Central memory CD8-positive, alpha-beta T cell (primary cell): ENCODE measurements at places on chromosomes 1 and 21.

DNA sequence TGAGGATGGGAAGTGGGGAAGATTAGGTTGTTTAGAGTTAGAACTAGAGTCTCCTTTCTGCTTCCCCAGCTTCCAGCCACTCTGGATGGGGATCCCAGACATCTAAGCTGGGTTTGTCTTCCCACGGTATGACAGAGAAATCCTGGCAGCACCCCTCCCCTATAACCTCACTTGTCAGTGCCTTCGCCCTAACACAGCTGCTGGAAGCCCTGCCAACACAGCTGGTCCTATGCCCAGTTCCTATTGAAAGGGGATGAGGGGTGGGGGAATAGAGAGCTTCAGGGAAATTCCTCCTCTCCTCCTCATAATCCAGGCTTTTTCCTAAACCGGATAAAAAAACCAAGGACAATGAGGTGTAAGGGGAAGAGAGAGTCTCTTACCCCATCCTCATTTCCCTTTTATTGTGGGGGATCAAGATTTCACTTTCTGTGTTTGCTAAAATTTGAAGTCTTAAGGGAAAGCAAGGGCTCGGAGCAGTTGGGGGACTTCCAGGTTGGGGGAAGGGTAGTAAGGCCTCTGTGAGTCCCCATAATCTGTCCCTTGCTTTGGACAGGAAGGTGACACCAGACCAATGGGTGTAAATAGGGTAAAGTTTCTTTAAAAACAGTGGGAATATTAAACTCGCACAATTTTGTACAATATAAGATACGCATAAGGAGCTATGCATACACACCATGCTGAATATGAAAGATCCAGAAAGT, 590 bp downstream of the TMOD4 start:
- no peak for DNase-seq

DNA sequence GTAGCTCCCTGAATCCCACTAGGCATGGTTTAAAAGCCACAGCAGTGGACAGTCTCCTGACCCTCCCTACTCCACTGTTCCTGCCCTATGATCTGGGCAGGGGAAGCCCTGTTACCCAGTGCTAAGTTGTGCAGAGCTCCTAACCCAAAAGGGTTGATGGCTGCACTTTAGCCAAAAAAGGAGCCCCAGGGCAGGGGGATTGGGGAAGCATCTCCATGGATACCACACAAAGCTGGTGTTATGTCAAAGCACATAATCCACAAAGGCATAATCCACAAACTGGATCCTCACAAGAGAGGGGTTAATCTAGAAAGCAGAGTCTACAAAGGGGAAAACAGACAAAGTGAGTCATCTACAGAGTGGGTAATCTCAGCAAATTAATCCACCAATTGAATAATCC, 5.7 kb downstream of the RSPO1 start:
- DNase-seq: no peak

- no peak for DNase-seq
These were observed 42.0 kb downstream of the UBIAD1 start for GRCh38 chr1:11314959-11315358.

DNA sequence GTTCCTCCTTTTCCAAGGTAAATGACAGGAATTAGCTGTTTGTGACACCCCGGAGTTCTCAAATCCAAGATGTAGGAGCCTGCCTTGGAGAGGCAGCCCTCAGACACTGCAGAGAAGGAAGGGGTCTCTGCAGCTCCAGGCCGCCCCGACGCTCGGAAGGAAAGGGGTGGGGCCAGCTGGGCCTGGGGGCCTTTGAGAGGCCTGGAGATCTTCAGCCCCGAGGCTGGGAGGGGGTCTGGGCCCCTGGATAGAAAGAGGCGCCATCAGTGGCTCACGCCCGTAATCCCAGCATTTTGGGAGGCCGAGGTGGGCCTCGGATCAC, 1.1 kb upstream of the TNFRSF18 start:
- DNase-seq: no peak

- DNase-seq: no peak
These were observed 3.2 kb downstream of the DAP3 start for GRCh38 chr1:155691992-155692528.

DNA sequence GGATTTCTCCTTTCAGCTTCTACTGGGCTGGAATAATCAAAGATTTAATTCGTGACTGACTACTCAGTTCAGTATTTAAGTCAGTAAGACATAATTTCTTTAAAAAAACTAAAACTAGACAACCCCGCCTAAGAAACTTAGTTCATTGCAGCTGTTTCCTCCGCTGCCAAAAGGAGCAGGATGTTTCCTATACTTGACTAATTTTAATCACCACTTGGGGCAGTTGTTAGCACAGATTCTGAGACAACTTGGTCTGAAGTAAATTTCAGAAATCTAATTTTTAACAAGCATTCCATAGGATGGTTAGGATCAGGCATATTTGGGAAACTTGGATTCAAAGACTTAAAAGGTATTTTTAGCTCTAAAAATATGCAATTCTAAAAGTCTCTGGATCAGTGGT, 34.0 kb downstream of the EPRS1 start:
- DNase-seq: no peak

- DNase-seq: no peak
These were observed 25.5 kb downstream of the SPAG17 start for GRCh38 chr1:118159569-118159968.

DNA sequence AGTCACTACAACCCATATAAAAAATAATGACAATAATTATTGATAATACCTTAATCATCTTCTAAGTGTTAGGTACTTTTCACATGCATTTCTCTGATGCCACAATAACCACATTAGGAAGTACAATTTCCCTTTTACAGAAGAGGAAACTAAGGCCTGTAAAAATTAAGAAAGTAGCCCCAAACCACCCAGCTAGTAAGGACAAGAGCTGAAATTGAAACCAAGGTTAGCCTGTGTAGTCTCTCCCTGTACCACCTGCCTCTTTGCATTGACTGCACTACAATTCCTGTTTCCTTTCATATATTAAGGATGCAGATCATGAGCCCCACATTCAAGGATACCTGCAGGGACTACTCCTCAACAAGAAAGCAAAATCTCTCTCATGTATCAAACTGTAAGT, 288.8 kb downstream of the GPATCH2 start:
- DNase-seq: no peak

DNA sequence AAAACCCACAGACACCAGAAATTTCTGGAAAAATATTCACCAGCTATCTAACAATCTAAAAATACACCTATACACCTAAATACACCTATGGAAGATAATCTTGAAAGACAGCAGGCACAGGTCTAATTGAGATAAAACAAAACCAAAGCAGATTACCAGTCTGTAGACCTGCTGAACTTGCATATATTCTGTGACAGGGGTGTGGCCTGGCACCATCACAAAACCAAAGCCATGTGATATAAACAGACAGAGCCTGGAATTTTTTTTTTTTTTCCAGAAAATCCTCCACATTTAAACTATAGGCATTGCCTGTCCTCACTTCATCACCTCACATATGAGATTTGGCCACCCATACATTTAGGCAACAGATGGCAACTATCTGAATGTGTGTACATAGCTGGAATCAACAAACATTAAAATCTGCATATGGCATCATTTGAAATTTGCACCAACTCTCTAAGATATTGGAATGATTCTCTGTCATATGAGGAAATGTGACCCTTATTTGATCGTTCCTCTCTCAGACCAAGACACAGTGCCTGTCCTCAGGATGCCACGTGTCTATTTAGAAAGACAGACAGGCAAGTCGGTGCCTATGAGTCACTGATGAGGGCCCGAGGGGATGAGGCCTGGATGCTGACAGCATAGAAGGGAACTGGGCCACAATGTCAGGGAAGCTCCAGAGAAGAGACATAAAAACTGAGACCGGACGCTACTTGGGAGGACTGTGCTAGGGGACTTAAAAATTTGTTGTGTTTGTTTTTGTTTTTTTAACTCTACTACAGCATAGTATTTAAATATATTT, 32.6 kb downstream of the NMNAT2 start:
- no peak for DNase-seq

GRCh38 chr1:110083061-110083865, 12.8 kb upstream of the ALX3 start:
- no peak for DNase-seq

GRCh38 chr1:119838236-119838635, 27.0 kb upstream of the REG4 start:
- no peak for DNase-seq

- DNase-seq: no peak
These were observed 132.2 kb downstream of the ACBD6 start for GRCh38 chr1:180370188-180370587.

DNA sequence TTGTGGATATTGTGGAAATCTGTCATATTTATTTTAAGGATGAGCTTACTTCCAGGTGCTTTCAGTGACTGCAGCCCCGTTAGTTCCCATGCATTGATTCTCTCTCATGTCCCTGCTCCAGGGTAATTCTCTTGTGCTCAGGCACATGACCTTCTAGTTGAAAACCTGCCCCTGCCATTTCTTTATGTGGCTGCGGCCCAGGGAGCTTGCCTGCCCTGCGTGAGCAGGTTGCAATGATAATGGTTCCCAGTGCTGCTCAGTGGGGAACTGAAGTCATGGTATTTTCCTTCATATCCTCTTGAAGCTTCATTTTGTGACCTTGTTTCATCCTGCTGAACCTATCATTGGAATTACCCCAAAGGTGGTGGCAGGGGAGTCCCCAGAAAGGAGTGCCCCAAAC, 229.8 kb downstream of the DISC1 start:
- no peak for DNase-seq

DNA sequence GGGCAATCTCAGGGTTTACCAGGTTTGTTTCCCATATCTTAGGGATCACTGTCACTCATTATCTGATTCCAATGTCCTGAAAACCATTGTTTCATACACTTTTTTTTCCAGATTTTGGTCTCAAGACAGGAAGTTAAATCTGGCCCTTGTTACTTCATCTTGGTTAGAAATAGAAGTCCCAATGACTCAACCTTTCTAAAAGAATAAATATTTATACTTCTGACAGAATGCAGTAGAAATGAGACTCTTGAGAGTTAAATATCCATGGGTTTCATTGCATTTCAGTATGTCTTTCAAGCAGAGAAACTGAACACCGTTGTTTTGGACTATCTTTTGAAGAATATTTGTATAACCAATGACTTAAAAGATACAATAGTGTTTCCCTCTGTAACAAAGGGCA, 19.8 kb upstream of the VCAM1 start:
- no peak for DNase-seq

DNA sequence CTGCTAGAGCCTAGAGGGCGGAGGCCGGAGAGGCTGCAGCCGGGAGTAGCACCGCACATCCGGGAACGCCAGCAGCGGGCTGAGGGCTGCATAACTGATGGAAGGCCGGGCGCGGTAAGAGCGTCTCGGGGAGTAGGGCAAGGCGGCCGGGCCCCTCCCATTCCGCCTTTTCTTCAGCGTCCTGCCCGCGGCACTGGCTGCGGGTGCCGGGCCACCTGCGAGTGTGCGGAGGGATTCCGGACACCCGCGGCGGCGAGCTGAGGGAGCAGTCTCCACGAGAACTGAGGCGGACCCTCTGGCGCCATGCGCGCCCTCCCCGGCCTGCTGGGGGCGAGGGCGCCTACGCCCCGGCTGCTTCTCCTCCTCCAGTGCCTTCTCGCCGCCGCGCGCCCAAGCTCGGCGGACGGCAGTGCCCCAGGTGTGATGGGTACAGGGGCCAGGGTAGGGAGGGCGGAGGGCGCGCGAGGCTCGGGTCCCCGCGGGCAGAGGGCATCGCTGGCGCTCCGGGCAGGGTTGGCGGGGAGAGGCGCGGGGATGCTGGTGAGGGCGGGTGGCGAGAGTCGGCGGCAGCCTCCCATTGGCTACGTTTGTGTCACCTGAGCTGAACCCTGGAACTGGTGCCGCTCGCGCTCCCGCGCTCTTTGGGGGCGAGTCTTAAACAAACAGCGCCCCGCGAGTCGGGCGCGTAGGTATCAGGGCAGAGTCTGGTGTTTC, 334.4 kb downstream of the SRGAP2C start:
- DNase-seq: peak; percentile 66

- peak; percentile 42 for DNase-seq
These were observed 2.7 kb upstream of the KCNJ9 start for GRCh38 chr1:160078512-160079195.

- DNase-seq: no peak
These were observed 32.9 kb upstream of the MED18 start for GRCh38 chr1:28295936-28296335.

- no peak for DNase-seq
These were observed 80.8 kb downstream of the SASS6 start for GRCh38 chr1:100051893-100052292.

- no peak for DNase-seq
These were observed 26.6 kb downstream of the ZBTB8OS start for GRCh38 chr1:32623775-32624174.

DNA sequence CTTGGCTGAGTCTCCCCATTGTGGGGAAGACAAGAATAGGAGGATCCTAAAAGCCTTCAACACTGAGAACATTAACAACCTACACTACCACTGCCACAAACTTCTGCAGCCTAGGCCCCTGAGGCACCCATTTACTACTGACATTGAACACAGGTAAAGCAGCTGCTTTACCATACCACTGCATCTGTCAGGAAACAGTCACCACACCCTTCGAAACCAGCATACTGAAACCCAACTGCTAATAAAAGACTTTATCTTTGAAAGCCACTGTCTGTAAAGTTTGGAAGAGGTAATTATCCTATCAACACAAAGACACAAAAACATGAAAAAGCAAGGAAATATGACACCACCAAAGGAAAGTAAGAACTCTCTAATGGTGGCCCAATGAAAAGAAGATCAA, 7.4 kb downstream of the IFNAR1 start:
- no peak for DNase-seq

GRCh38 chr21:37936010-37936785, 19.9 kb upstream of the KCNJ6 start:
- no peak for DNase-seq

GRCh38 chr1:116375887-116376728, 3.1 kb downstream of the ATP1A1 start:
- DNase-seq: no peak

GRCh38 chr1:37238364-37239224, 204.3 kb upstream of the GRIK3 start:
- no peak for DNase-seq

DNA sequence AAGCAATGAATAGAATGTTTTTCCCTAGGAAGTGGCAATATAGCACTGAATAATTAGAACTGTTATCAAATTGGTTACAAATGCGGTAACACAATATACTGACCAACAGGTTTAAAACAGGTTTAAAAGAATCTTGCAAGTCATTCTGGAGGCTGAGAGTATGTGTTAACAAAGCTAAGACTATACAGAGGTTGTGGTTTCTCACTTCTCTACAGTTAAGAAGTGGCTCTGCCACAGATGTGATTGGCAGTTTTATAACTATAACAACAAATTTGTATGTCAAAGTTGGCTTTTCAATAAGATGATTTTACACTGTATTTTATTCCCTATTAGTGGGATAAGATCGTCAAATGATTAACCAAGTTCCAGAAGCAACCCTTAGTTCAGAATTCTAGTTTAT, 7.1 kb downstream of the ANGEL2 start:
- no peak for DNase-seq

DNA sequence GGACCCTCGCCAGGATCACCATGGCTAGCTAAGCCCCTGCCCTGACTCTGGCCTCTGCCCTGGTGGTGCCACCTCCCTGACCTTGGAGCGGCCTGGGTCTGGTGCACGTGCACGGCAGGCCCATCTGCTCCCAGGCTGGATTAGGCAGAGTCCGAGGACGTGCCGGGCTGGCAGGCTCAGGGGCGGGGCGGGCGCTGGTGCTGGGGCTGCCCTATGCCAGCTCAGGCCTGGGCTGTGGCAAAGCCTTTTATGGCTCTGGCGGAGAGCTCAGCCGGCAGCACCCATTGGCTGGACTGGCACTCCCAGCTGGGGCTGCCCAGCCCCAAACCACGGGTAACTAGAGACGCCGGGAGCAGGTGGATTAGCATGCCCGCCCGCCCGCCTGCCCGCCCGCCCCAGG, 17.1 kb upstream of the EDN2 start:
- no peak for DNase-seq
